NCI-H1436 (cell line): ENCODE measurements at places on chromosomes 7 and 10.

DNA sequence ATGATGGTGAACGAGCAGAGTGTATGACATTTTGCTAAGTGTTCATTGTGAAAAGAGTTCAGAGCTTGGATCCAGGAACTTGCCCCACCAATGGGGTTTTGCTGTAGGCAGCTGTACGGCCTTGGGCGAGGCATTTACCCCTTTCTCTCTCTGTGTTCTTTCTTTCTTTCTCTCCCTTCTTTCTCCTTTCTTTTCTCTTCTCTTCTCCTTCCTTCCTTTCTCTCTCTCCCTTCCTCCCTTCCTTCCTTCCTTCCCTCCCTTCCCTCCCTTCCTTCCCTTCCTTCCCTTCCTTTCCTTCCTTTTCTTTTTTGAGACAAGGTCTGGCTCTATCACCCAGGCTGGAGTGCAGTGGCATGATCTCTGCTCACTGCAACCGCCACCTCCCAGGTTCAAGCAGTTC, 45.3 kb upstream of the KMT2C start:
- no peak for DNase-seq

- no peak for DNase-seq
Measured at GRCh38 chr10:91088300-91089140, 131.9 kb upstream of the PCGF5 start.

DNA sequence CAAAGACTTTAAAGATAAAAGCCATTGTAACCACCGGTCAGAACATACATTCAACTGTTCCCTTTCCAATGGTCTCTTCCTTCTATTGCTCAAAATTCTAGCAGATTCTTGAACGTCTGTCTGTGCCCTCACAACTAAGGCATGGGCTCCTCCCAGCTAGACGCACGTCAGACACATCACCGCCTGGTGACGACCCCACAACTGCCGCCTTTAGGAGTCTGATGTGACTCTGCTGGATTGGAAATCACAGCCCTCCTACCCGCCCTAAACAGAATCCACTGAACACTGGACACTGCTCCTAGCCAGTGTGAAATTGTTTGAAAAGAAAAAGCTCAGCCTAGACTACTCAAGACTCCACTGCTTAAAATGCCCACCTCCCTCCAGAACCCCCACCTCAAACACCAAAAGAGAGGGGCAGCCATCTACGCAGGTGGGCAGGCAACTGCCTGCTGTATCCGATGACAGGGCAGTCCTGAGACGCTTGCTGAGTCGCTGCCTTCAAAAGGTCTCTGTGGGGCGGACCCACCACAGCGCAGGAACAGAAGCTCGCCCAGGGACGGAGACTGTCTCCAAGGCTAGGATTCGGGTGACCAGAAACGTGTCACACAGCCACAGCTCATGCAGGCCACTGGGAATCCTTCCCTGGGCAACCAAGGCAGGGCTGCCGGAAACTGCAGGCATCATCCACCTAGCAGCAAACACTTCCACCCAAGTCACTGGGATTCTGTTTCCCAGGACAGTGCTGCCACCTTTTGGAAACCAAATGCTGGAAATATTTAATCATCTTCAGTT, 34.7 kb downstream of the GSDME start:
- peak; percentile 55 for DNase-seq

DNA sequence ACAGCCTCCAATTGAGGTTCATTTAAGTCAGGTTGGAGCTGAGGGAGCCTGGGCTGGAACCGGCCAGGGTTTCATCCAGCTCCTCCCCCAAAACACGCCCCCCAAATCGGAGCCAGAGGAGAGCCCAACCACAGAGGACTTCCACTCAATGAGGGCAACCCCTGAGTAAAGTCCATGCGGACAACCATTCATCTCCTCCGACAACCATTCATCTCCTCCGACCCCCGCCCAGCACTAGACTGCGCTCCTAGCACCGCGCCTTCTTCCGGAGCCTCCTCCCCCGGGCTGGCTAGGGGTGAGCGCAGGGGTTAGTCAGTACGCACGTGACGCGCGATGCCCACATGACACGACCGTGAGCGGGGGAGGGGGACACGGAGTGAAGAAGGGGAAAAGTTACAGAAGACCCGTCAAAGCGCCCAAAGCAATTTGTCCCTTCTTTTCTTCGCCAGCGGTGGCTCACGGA, 1.4 kb downstream of the MAGI2 start:
- DNase-seq = no peak

DNA sequence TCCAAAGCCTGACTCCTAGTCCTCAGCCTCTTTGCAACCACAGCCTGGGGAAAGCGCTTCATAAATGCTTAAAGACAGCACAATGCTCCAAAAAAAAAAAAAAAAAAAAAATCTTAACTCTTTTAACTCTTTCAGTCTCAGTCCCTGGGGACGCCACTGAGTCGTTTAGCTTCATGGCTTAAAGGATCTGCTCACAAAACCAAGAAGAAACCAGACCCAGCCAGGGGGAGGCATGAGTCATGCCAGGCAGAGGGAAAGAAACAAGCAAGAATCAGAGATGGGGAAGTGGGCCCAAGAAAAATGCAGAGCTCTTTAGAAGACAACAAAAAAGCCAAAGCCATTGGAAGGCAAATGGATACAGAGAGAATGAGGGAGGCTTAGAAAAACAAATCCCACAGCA, 32.5 kb upstream of the DOCK1 start:
- DNase-seq = no peak

DNA sequence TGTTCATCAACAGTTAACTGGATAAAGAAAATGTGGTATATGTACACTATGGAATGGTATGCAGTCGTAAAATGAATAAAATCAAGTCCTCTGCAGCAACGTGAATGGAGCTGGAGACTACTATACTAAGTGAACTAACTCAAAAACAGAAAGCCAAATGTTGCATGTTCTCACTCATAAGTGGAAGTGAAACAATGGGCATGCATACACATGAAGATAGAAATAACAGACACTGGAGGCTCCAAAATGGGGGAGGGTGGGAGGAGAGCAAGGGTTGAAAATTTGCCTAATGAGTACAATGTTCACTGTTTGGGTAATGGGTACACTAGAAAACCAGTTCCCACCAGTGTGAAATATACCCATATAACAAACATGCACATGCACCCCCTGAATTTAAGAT, 179.5 kb downstream of the ZWINT start:
- no peak for DNase-seq

DNA sequence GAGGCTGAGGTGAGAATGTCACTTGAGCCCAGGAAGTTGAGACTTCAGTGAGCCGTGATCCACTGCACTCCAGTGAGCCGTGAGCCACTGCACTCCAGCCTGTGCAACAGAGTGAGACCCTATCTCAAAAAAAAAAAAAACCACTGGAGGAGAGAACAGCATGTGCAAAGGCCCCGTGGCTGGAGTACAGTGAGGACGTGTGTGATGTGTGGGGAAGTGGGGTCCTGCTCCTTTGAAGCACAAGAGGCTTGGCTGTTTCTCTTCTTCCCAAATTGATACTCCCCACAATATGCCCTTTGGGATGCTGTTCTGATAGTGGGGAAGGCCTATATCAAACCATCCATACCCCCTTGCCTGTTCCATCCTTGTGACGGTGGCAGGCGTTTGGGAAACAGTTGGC, 68.2 kb downstream of the C10orf105 start:
- no peak for DNase-seq

- no peak for DNase-seq
Measured at GRCh38 chr10:612696-613095, 76.8 kb downstream of the DIP2C start.

GRCh38 chr7:87926581-87927461, 7.2 kb upstream of the ADAM22 start:
- DNase-seq = peak; percentile 71

- DNase-seq = no peak
Measured at GRCh38 chr7:108875139-108875538, 305.5 kb downstream of the DNAJB9 start.

DNA sequence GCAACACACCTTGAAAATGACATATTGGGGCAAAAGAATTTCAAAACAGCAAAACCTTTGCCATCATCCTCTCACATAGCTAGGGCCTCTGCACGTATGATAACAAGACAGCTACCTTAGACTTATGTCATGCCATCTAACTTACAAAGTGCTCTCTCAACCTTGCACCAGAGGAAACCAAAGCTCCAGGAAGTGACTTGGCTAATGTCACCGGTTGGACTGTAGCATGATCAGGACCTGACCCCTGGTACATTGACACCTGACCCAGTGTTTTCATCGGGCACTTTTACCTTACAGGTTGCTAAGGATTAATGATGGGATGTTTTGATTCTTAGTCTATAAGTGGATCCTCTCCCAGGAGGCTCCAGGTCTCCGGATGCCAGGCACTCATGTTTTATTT, 529.8 kb upstream of the GALNT17 start:
- no peak for DNase-seq

GRCh38 chr7:18037609-18038008, 10.0 kb upstream of the PRPS1L1 start:
- no peak for DNase-seq

DNA sequence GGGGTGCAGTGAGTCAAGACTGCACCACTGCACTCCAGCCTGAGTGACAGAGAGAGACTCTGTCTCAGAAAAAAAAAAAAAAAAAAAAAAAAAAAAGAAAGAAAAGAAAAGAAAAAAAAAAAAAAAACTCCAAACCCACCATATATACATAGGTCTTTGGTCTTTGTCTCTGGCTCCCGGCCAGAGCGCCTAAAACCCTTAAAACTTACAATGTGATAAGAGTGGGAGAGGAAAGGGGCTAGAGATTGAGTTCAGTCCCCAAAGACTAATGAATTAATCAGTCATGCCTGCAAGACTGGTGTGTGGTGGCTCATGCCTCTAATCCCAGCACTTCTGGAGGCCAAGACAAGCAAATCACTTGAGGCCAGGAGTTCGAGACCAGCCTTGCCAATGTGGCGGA, 6.8 kb upstream of the NFE2L3 start:
- DNase-seq = no peak

DNA sequence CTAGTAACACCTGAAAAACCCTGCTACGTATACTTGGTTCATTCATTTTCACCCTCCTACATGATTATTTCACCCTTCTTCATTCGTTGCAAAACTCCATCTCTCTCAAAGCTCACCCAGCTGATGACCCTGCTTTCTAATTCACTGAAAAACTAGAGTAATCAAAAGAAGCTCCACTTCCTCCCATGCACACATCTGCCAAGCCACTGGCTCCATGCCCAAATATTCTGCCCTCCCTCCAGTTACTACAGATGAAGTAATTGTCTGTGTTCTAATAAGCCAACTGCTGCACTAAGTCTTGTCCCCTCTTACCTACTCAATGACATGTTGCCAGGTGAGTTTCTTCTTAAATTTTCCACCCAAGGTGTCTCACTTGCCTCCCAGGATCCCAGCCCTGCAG, 96.9 kb upstream of the CCDC71L start:
- no peak for DNase-seq

- DNase-seq = no peak
Measured at GRCh38 chr7:92293896-92294590, 48.3 kb downstream of the ANKIB1 start.
